ENCODE measurements at places on chromosomes 6 and 20.

GRCh38 chr20:32737371-32738223 is 5.7 kb downstream of the COMMD7 start:
- DNase-seq: peak; percentile 24

- no peak for DNase-seq
These were observed 7.8 kb downstream of the NFYA start for GRCh38 chr6:41080621-41081020.

DNA sequence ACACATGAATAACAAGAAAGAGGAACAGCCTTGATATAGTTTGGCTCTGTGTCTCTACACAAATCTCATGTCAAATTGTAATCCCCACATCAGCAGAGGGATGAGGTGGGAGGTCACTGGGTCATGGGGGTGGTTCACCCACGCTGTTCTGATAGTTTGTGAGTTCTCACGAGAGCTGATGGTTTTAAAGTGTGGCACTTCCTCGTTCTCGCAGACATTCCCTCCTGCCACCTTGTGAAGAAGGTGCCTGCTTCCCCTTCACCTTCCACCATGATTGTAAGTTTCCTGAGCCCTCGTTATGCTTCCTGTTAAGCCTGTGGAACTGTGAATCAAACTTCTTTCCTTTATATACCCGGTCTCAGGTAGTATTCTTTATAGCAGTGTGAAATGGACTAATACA is 13.1 kb downstream of the SRPK1 start:
- DNase-seq: no peak

- DNase-seq: no peak
These were observed 2.1 kb downstream of the GNMT start for GRCh38 chr6:42962502-42963178.

- no peak for DNase-seq
These were observed 29.5 kb downstream of the PXDC1 start for GRCh38 chr6:3721810-3722621.

DNA sequence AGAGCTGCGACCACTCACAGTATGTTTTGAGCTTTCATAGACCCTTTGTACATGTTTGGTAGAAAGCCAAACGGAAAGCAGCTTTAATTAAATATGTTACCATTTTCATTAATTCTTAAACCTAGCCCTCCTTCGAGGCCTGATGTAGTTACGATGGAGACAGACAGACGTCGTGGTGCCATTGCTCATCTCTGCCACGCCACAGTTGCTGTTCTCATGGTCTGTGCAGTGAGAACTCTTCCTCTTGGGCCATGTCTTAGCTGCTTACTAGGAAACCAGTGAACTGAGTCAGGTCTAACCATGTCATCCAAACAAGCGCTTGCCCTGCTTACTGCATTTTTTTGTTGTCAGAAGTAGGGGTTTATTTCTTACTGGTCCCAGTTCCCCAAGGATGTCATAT is 62.8 kb downstream of the SNX9 start:
- no peak for DNase-seq

DNA sequence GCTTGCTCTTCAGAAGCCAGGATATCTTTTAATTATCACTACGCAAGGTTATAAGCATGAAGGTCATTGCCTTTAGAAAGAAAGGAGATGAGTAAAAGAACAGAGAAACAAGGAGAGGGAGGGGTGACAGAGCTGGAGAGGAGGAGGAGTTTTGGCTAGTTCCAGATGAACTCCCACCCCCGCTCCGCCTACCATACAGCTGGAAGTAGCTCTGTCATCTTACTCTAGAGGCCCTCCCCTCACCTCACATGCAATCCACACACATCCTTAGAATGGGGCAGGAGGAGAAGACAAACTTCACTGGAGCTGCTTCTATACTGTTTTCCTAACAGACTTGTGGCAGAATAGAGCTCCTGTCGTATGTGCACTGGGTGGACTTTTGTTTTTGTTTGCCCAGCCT is 144.7 kb downstream of the SCML4 start:
- no peak for DNase-seq

DNA sequence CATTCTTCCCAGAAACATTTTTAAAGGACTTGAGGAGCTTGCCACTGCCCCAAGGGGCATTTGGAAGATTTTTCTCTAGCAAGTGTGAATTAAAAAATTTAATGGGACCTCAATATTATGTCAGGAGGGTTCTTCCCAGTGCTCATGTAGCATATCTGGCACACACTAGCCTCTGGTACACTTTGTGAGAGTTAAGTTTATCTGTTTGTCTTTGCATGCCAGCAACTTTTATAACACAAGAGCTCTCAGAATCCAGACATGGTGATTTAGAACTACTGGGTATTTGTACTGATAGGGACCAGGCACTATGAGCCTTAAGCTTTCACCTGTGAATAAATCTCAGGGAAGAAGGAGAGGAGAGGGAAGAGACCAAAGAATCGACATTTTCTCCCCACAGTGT is 12.9 kb downstream of the SPINT3 start:
- DNase-seq: no peak

- no peak for DNase-seq
These were observed 66.1 kb downstream of the PRND start for GRCh38 chr20:4787820-4788219.

DNA sequence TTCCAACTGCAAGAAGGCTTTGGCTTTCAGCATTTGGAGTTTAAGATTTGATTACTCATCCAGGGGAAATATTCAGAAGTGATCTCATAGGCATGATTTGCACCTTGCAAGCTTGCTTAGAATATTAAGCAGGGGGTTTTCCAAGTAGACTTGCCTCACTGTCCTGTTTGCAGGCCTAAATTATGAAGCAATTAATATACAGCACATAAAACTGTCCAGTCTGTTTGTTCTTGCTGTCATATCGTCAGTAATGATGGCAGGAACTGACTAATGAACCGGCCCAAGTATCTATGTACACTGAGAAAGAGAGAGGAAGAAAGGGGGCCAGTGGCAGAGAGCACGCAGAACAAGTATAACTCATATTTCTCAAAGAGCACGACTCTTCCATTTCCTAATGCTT is 212.5 kb upstream of the SUPT3H start:
- no peak for DNase-seq

GRCh38 chr6:90109141-90109540 is 187.5 kb downstream of the BACH2 start:
- no peak for DNase-seq

- DNase-seq: no peak
These were observed 33.9 kb upstream of the TBX18 start for GRCh38 chr6:84798257-84798656.

DNA sequence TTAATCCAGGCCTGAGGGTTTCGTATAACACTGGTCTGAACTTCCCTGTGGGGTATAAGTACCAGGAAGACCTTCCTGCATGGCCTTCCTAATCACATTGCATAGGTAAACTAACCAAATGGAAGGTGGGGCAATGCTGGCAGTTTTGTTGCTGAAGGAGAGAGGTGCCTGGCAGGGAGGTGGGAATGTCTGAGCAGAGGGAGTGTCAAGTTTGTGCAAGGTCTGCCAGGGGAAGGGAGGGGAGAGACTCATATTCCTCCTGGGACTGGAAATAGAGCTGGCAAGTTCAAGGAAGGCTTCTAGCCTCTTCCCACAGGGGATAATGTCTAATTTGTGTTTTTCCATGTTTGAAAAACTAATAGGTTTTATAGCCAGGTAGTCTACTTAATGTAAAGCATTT is 70.6 kb downstream of the HDDC2 start:
- DNase-seq: no peak

DNA sequence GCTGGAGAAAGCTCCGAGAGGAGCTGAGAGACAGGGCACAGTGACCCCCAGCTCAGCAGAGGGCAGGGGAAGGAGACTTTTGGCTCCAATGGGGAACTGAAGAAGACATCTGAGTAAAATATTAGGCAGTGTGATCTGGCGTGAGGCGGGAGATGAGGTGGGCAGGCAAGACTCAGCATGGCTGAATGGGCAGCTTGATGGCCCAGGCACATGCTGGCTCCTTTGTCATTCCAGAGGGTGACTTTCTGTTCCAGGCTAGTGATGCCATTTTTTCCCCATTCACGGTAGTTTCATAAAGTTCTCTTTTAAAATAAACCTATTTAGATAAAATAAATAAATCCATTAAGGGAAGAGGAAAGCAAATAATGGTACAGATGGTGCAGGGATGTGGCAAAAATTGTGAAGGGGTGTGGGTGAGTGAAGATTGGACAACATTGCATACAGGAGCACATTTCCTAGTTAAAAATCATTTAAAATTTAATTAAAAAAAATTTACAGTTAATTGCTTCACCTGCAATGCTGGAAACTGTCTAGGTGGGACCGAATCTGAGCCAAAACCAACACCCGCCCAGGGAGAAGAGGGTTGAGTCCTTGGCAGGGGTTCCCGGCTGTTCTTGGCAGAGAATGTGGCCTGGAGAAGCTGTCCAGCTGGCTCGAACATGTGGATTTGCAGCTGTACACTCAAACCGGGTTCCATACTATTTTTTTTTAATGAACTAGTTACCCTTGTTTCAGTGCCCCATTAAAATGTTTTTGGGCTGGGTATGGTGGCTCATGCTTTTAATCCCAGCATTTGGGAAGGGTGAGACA is 41.7 kb upstream of the PRELID3B start:
- DNase-seq: no peak

- no peak for DNase-seq
These were observed 66.7 kb upstream of the TSHZ2 start for GRCh38 chr20:52905241-52905994.

DNA sequence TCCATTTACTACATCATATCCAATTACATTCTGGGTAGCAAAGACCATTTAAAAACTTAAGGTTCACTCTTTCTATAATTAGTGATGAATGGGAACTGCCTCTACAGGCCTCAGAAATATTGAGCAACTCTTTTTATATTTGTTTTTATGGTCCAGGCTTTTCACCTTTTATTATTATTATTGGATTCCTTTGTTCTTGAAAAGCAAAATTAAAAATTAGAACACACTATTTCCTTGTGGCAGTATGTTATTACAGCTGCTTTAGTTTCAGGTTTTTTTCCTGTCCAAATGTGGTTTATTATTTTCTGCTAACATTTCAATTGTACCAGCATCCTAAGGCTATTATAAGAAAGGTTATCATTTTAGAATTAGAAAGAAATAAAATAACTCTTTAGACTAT is 150.1 kb downstream of the FARS2 start:
- no peak for DNase-seq

DNA sequence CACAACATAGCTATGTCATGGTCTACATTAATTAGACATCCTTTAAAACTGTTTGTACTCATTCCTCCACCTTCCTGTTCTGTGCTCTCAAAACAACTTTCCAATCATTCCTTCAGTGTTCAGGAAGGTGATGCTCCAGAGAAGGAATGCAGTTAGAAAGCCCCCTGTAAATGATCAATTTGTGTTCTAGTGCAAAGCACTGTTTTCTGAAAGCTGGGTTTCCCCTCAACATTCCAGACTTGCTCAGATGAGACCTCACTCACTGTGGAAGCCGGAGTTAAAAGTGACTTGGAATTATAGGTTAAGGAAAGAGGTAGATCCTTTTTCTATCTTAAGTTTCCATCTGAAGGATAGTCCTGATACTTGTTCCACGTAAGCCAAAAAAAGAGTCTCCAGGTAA is 95.9 kb downstream of the BMP2 start:
- no peak for DNase-seq

GRCh38 chr6:43799551-43800297 is 29.7 kb downstream of the VEGFA start:
- DNase-seq: no peak

GRCh38 chr20:53738945-53739798 is 145.5 kb upstream of the ZNF217 start:
- DNase-seq: no peak

GRCh38 chr6:32163559-32164258 is 686 bp upstream of the EGFL8 start:
- no peak for DNase-seq

DNA sequence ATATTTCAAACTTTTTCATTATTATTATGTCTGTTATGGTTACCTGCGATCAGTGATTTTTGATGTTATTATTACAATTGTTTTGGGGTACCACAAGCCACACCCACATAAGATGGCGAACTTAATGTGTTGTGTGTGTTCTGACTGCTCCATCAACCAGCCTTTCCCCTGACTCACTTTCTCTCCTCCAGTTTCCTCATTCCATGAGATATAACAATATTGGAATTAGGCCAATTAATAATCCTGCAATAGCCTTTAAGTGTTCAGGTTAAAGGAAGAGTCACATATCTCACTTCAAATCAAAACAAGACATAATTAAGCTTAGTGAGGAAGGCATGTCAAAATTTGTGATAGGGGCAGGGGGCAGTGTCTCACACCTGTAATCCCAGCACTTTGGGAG is 16.3 kb upstream of the POPDC3 start:
- no peak for DNase-seq

GRCh38 chr6:113597231-113597583 is 259.9 kb upstream of the MARCKS start:
- DNase-seq: no peak

DNA sequence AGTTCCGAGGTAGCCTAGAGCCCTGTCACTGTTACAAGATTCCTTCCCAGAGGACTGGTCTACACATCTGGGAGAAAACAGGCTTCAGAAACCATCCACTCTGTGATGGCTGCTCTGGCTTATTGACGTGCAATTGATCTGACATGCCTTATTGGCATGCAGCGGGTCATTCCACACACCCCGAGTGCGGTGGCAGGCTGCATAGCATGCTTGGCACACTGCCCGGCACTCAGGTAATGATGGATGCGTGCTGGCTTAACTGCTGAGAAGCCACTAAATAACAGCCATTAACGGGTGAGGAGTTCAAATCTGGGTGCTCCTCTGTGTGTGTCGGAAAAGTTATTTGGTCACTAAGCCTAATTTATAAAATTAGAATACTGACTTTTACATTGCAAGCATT is 67.9 kb upstream of the CDH4 start:
- DNase-seq: no peak

DNA sequence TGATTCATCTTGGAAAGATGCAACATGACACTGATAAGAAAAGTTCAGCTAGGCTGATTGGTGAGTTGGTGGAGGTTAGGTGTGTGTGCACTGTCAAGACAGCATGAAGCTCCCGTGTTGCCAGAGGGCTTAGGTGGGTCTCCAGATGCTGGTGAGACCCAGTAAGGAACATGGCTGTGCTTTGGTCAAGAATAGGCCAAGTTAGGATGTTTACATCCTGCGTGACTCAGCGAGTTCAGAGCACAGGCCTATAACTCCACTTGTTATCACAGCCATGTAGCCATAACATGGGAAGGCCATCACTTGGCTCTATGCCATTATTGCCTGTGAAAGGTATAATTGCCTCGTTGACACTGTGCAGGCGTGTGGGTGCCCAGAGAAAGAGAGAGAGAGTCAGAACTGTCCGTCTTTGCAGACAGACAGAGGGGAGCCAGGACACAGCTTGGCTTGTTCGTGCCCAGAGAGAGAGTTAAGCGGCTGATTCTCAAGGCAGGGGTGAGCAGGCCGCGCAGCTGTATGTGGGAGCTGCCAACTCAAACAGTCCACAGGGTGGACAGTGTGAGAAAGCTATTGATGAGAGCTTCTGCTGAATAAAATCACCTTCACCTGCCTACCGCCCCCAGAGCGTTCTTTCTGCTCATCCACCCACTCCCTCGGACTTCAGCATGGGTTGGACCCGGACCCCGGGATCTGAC is 43.5 kb downstream of the OR2B6 start:
- DNase-seq: no peak

GRCh38 chr6:105607636-105608621 is 205.0 kb upstream of the PREP start:
- no peak for DNase-seq

GRCh38 chr6:98590136-98590681 is 244.2 kb upstream of the POU3F2 start:
- DNase-seq: no peak

Measured in stimulated activated CD4-positive, alpha-beta T cell treated with anti-CD3 and anti-CD28 coated beads, Interleukin-2, amount 100 ng/mL, for 4 hours (primary cell).